ENCODE measurements at places on chromosomes 5 and 9.

- DNase-seq: no peak
Observed at GRCh38 chr5:766666-767431, 17.7 kb downstream of the ZDHHC11B start.

GRCh38 chr9:18549772-18550171 is 75.8 kb downstream of the ADAMTSL1 start:
- DNase-seq: no peak

DNA sequence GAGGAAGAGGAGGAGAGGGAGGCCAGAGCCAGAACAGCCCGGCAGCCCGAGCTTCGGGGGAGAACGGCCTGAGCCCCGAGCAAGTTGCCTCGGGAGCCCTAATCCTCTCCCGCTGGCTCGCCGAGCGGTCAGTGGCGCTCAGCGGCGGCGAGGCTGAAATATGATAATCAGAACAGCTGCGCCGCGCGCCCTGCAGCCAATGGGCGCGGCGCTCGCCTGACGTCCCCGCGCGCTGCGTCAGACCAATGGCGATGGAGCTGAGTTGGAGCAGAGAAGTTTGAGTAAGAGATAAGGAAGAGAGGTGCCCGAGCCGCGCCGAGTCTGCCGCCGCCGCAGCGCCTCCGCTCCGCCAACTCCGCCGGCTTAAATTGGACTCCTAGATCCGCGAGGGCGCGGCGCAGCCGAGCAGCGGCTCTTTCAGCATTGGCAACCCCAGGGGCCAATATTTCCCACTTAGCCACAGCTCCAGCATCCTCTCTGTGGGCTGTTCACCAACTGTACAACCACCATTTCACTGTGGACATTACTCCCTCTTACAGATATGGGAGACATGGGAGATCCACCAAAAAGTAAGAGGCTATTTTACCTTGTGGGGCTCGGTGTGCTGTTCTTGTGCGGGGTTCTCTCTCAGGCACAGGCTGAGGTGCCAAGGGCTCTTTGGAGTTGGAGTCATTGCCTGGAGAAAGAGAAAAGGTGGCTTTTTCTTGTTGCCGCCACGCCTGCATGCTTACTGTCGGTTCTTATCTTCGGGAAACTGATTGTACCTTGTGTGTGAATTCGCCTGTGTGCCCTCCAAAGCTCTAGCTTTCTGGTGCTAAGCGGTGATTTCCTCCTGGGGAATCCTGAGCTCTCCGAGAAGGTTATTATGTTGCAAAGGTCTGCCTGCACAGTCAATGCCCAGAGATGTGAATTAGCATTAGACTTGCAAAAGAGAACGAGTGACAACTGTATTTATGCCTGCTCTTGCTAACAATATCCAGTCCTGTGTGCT is at the start of gene ISL1:
ISL1 (plus strand) TSS at position 318 of the 991 bp plus-strand sequence; CDS start at position 542, 224 bp downstream.
- DNase-seq: no peak

DNA sequence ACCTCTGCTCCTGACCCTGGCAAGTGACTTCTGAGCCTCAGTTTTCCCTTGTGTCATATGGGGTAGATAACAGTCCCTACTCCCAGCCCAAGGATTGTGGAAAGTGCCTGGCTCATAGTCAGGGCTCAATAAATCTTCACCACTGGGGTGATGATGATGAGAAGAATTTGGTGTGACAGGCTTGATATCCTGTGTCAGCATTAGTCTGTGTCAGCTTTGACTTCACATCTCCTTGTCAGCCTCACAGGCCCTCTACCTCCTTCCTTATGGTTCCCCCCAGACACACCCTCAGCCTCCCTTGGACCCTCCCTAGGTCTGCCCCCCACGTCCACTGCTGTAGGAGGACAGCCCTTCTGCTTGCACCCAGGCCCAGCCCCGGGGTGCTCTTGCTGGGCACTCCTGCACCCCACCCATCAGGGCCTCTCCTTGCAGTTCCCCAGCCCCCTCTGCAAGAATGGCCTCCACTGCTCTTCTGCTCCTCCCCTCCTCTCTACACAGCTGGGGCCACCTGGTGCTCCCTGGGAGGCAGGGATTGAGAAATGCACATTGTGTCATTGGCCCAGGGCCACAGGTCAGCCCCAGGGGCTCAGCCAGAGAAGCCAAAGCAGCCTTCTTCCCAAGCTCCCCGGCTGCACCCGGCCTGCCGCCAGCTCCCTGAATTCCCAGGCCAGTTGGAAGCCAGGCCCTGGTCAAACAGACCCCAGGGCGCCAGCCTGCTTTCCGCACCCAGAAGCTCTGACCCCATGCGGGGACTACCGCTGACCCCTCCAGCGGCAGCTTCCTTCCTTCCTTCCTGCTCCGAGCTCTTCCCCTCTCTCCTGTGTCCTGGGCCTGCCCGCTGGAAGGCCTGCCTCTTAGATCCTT is 7.7 kb downstream of the FGFR4 start:
- DNase-seq: no peak

GRCh38 chr9:14391620-14392019 is 77.7 kb upstream of the NFIB start:
- DNase-seq: peak; percentile 59

DNA sequence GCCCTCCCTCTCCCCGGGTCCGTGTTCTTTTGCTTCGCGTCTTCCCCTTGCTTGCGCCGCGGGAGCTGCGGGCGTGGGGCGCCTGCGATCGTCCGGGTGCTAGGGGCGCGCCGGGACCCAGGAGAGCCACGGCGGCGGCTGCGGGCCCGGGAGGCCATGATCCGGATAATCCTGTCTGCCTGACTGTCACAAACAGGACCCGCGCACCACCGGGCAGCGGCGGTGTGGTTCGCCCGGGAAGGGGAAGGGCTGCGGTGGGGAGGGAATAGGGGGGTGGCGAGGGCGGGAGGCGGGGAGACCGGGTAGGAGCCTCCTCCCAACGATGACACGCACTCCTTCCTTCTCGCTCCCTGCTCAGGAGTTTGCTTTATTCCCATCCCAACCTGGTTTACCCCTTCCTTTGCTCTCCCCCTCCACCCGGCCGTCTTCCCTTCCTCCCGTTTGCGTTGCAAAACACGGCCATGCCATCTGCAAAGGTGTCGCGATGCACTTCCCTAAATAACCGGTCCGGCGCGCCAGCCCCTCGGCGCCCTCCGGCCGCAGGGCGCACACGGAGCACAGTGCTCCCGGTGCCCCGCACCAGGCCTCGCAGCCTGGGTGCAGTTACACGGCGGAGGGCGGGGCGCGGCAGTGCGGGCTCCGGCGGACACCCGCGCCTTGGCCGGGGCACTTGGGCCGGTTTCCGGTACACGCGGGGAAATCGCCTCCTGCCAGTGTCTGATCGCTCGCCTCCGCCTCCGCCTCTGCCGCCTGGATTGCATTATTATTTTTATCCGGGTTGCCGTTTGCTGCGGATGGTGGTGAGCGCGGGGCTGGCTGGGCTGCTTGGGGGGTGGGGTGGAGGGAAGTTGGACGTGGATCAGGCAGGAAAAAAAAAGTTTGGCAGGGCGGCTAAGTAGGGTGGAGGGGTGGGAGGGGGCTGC is 1.5 kb downstream of the SMARCA2 start:
- DNase-seq: peak; percentile 41

DNA sequence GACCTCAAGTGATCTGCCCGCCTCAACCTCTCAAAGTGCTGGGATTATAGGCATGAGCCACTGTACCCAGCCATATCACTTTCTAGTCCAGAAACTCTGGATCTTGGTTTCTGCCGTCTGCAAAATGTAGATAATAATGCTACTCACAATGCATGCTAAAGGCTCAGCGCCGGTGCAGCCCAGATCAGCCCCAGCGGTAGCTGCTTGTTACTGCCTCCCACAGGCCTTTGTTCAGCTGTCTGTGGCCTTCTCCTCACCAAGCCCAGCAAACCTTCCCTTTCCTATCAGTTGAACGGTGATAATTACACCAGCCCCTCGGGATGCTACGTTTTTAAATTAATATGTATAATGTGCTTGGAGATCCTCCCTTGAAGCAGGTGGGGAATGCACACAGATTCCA is 26.2 kb upstream of the MSX2 start:
- DNase-seq: no peak

GRCh38 chr5:17339841-17340240 is 122.4 kb downstream of the BASP1 start:
- DNase-seq: no peak

DNA sequence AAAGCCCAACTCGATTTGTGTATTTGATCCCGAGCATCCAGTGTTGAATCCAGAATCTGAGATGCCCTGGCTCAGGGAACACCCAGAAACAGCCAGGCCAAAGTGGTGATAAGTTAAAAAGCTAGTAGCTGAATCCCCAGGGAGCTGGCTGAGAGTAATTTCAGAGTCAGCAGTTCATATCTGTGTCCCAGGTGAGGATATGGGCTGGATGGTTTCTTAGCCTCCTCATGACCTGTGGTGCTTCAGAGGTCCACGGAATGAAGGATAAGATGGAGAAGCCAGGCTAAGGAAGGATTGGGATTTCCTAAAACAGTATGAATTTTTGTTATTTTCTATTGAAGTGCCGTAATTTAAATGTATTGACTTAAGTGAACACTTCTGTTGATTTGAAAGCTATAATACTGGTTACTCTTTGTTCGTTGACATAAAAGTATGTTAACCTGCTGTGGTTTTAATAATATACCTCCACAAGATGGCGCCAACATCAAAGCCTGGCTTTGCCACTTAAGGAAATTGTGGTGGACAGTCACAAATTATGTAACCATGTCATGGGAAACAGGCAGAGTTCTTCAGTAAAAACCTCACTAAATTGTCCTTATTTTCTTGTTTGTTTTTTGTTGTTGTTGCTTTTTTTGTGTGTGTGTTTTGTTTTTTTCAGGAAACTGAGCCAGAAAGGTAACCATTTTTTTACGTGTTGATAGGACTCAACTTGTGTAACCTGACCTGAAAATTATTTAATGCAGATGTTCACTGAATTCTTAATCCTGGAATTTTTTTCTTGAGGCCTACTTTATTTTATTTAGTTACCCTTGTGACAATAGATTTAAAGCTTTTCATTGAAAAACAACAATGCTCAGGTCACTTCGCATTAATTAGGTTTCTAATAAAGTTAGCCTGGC is 11.4 kb downstream of the MTAP start:
- peak; percentile 76 for DNase-seq

DNA sequence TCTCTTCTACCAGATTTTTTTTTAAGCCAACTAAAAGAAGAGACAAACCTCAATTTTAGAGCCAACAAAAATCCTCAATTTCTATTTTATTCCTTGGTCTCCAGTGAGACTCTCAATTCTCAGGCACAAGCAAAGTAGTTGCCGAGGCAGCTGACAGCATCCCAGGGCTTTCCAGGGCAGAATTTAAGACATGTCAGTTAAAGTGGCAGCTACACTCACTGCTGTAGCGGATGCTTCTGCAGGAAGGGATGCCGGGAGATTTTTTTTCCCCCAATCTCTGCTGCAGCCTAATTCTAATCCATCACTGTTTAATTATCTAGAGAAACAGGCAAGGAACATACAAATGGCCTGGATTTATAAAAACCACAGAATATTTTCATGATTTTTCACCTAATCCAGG is 57.0 kb downstream of the TTC39B start:
- no peak for DNase-seq

- DNase-seq: no peak
Observed at GRCh38 chr9:3477236-3477834, 48.5 kb downstream of the RFX3 start.

DNA sequence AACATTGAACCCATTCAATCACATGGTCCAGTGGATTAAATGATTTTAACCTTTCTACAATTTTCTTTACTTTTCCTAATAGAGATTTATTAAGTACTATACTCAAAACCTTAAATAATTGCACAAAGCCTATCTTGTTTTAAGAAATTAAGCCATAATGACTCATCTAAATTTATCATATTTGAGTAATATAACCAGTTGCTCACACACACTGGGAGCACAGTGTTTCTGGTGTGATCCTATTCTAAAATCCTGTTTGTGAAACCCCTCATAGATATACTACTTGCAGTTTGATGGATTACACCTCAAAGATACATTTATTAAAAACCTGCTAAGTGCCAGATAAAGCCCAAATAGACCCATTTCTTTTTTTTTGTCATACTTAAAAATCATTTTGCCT is 668.3 kb upstream of the CDH18 start:
- DNase-seq: no peak

DNA sequence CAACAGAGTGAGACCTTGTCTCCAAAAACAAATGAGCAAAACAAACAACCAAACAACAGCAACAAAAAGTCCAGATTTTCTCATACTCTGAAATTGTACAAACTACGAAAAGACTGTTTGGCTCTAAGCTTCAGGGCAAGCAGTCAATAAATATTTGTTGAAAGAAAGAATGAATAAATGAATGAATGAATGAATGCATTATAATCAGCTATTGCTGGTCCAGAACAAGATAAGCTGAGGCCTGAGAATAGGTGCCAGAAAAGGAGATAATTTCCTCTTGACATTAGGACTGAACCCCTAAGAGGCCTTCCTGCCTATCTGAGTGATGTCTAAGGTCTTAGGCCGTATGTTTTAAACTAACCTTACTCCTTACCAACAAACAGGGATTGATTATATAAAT is 99.2 kb upstream of the IL6ST start:
- no peak for DNase-seq

DNA sequence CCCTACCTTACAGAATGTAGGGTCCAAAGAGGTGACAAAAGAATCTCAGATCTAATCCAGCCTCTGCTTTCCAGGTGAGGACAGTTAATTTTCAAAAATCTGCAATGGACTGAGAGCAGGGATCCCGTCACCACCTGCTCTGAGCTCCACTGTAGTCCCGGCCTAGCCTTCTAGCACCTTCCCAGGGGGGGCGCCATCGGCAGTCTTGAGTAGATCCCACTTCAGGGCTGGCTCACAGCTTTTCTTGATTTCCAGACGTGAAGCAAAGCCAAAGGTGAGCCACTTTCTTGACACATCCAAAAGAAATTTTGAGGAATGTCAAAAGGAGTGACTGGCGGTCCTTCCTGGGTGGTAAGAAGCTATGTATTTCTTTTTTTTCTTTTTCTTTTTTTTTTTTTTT is 114.1 kb downstream of the SYK start:
- no peak for DNase-seq

- DNase-seq: peak; percentile 66
Observed at GRCh38 chr5:68370196-68370595, 154.6 kb downstream of the PIK3R1 start.

DNA sequence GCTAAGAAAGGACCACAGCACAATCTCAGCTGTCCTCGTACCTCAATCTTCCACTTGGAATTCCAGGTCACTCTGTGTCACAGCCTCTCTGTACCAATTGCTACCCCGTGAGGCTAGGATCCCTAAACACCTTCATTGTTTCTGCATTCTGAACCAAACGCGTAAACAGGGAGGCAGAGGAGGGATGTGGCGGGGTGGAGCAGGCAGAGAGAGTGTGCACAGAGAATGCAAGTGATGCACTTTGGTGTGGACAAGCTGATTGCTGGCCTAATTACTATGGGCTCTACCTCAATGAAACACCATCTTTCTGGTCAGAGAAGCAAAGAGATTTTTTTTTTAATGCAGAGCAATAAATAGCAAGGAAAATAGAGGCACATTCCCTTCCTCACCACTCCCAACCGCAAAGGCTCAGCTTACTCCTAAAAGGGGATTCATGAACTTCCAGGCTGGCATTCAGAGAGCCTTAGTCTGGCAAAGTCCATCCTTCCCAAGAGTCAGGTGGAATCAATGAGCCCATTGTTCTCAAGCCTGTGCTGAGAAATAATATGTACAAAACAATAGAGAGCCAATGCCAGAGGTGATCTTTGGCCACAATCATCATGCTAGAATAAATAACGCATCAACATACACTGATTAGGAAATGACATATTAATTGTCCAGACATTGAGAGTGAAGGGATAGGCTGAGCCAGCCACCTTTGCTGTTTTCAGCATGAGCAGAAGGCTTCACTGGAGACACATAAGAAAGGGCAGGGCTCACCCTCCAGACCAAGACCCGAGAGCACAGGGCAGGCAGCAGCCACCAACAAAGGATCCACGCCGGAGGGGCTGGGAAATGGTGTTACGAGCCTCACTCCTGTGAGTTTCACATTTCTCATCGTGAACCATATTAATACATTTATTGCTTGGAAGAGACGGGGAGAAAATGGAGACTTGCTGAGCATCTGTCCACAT is 278.8 kb downstream of the ENC1 start:
- DNase-seq: no peak

- no peak for DNase-seq
Observed at GRCh38 chr5:132369007-132369473, 470 bp upstream of the SLC22A5 start.
